ENCODE measurements at places on chromosomes 7 and 10.

DNA sequence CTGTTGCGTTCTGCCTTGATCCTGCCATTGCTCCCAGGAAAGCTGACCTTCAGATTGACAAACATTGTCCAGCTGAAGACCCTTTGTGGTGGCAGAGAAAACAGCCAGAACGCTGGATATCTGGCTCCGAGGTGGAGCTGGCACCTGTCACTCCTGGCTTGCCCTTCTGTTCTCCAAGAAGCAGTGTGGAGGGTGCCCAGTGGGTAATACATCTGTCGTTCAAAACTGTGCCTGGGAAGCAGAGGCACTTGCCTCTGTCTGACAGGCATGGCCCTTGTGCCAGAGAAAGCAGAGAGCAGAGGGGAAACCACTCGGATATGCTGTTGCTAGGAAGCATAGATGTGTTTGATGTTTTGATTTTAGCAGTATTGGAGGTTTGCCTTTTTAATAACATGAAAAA, 231.4 kb downstream of the BMPER start:
- DNase-seq = no peak

DNA sequence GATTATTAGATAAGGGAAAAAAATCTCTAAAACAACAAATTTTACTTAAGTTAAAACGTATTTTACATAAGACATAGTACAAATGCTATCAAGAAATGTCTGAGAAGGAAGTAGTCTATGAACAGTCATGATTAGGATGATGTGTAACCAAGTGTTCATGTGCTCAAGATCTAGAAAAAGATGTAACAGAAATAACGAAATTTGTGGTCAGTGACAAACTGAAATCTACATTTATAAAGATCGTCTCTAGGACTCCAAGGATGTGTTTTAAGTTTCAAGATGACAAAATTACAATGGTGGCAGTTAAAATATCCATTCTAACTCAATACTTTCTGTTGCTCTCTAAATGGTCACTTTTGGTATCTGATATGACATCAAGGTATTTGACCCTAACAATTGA, 17.2 kb downstream of the PPP3CB start:
- no peak for DNase-seq

DNA sequence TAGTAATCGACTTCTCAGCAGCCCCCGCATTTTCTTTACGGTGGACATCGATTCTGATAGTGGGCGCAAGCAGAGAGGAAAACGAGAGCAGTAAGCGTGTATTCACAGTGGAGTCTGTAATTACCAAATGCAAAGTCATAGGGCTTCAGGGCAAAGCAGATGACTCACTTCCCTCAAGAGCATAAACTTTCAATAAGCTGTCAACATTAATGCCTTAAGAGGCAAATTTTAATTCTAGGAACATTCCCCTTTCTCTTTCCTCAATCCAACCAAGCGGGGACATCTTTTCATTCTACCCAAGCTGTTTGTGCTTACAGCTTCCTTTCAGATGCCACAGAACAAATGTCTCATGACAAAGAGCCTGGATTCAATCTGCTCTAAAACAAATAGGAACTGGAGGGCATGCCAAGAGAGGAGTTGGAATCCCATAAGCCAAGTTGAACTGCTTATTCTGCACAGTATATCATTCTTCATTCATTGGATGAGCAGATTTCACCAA, 48.6 kb downstream of the MALSU1 start:
- no peak for DNase-seq

DNA sequence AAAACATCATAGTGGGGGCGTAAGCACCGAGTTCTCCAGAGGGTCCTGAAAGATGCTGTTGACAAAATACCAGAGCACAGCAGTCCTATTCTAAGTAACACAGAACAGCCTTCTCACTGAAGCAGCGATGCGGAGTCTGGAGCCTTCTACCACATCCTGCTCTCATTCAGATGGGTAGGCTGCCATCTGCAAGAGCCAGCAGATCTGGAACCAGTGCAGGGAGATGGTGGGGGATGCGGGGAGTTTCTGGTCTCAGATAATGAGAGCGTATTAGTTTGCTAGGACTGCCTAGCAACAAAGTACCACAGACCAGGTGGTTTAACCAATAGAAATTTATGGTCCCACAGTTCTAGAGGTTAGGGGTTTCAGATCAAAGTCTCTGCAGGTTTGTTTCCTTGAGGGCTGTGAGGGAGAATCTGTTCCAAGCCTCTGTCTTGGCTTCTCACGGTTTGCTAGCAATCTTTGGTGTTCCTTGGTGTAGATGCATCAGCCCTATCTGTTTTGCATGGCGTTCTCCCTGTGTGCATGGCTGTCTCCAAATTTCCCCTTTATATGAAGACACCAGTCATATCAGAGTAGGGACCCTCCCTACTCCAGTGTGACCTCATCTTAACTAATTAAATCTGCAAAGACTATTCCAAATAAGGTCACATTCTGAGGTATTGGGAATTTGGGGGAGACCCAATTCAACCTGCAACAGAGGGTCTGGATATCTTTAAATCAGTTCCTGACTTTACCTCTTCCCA, 52.0 kb upstream of the STEAP1B start:
- DNase-seq = no peak

DNA sequence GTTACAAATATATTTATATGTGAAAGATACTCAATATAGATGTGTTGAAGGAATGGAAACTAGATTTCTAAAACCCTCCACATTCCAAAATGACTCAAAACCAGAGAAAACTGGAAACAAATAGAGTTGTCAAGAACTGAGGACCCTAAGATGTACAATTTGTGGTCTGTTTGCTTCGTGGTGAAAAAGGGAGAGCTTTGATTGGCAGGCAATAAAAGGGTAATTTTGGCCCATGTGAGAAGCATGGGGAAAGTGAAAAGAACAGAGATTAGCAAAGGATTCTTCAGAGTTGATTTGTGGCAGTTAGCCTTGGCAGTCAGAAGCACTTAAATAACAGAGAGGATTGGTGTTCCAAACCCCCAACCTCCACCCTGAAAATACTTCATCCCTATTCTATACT, 37.1 kb upstream of the DKK1 start:
- no peak for DNase-seq

Measured in breast epithelium (tissue), 4 donors.